Breast epithelium (tissue), 4 donors: ENCODE measurements at places on chromosomes 12 and 14. TPM values are rescaled to one million over a fixed set of nuclear protein-coding genes. Genes with fewer than 3 reads are reported as not detected.

C1R gene
- total RNA-seq, result 302 TPM

TAS2R42 gene
- total RNA-seq, result not detected

BATF gene
- total RNA-seq, result 15.7 TPM

GPR84 gene
- 0.44 TPM for total RNA-seq

STYK1 gene
- 3.5 TPM for total RNA-seq

NPFF gene
- total RNA-seq, result not detected

ZC2HC1C gene
- total RNA-seq, result 2.6 TPM

TROAP gene
- total RNA-seq, result 0.66 TPM

DLK1 gene
- 1.2 TPM for total RNA-seq

NPAS3 gene
- total RNA-seq, result 2.0 TPM

CHGA gene
- total RNA-seq, result not detected

DNA sequence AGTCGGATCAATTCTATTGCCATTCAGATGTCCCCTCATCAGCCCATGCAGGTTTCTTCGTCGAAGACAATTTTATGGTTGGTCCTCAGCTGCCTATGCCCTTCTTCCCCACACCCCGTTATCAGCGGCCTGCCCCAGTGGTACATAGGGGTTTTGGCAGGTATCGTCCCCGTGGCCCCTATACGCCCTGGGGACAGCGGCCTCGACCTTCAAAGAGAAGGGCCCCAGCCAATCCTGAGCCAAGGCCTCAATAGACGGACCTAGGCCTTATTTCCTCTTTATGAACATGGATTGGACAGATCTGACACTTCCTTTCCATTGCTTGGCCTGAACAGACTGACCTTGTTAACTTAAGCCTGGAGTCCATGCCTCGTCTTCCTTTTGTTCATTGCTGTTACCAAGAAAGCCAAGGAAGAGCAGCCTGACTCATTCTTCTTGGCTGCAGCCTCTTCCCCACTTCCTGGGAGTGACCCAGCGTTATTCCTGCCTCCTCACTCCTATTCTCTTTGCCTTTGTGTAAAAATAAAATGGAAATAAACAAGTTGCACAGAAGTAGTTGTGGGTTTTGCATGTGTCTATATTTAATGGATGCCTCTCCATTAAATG lies 156.5 kb upstream of the AMIGO2 start:
- no peak for DNase-seq

DNA sequence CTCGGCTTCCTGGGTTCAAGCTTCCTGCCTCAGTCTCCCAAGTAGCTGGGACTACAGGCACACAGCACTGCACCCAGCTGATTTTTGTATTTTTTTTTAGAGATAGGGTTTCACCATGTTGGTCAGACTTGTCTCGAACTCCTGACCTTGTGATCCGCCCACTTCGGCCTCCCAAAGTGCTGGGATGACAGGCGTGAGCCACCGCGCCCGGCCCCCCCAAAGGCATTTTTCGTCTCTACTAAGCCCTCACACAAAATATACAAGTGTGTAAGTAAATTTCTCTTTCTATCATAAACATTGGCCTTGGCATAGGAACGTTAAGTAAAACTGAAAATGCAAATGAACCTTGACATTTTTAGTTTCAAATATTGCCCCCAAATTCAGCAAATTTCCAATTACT lies 2.1 kb downstream of the ACAD10 start:
- DNase-seq, result no peak

GRCh38 chr12:65930114-65930828 lies 106.0 kb downstream of the HMGA2 start:
- DNase-seq, result no peak

DNA sequence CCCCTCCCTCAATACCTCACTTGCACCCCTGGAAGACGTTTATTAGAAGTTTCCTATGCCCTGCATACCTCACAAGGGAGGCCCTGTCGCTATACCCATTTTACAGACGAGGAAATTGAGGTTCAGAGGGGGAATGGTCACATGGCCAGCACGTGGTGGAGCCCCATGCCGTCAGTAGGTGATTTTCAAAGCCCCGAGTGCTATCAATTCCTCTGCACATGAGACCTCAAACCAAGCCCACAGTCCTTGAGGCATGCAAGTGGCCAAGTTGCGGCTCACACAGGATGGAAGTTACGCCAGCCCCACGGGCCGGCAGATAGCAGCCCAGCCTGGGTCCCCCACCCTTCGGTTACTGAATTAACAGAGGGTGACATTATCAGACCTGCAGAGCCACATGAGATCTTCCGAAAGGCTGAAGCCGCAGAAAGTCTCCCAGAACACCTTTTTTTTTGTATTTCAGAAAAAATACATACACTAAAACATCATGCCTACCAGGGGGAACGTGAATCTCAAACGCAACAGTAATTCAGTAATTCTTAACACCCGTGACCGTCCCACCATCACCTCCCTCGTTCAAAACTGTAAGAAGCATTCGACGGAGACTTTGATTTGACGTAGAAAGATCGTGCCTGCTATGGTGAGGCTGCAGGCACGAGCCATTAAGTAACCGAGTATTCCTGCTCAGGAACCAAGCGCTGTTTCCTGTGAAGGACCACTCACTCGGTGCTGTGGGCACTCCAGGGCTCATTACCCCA lies 129.0 kb downstream of the RFLNA start:
- DNase-seq, result no peak

DNA sequence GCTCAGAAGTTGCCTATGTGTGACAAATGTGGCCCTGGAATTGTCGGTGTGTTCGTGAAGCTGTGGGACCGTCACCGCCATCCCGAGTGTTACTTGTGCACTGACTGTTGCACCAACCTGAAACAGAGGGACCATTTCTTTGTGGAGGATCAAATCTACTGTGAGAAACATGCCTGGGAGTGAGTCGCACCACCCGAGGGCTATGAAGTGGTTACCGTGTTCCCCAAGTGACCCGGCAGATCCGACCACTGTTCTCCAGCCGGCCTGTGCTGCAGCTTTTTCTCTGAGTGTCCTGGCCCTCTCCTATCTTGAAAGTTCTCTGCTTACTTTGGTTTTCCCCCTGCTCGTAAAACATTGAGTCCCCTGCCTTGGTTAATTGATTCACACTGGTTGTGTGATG lies 65.3 kb downstream of the VCPKMT start:
- no peak for DNase-seq

GRCh38 chr14:20441461-20441860 lies 5.5 kb upstream of the KLHL33 start:
- DNase-seq, result no peak

GRCh38 chr14:33163109-33163508 lies 224.4 kb downstream of the NPAS3 start:
- no peak for DNase-seq

- no peak for DNase-seq
Observed at GRCh38 chr14:28375295-28375694, 391.3 kb upstream of the FOXG1 start.

DNA sequence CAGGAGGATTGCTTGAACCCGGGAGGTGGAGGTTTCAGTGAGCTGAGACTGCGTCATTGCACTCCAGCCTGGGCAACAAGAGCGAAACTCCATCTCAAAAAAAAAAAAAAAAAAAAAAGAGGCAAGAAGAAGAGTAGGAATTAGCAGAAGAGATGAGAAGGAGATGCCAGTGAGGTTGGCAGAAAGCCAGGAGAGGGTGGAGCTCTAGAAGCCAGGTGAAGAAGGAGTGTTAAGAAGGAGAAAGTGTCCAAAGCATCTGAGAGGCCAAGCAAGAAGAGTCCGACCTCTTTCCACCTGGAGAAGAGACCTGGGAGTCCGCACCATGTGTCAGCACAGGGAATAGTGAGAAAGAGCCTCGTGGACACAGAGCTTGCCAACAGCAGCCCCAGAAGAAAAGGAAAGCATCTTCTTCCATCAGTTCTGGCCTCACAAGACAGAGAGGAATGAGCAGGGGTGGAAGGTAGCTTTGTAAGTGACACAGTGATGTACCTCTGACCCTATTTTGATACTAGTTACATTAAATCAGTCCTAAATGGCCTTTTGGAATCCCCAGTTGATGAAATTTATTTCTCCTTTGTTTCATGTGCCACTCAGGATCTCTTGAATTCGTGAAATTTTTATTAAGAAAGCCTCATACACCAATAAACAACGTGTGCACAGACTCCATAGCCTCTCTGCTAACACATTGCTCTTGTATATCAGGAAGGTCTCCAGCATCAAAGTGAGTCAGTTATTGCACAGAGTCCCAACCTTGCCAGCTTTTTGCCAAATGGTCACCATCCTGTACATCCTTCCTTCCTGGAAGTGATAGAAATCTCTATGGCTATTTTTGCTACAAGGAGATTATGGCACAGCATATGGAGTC lies 70.6 kb downstream of the SAMD4A start:
- DNase-seq, result no peak

GRCh38 chr14:81450100-81450531 lies 50.0 kb upstream of the STON2 start:
- no peak for DNase-seq

- no peak for DNase-seq
Observed at GRCh38 chr14:37088356-37089215, 83.8 kb downstream of the SLC25A21 start.

GRCh38 chr12:128637642-128638606 lies 185.8 kb downstream of the SLC15A4 start:
- no peak for DNase-seq

- no peak for DNase-seq
Observed at GRCh38 chr12:122609732-122610131, 82.7 kb downstream of the KNTC1 start.

DNA sequence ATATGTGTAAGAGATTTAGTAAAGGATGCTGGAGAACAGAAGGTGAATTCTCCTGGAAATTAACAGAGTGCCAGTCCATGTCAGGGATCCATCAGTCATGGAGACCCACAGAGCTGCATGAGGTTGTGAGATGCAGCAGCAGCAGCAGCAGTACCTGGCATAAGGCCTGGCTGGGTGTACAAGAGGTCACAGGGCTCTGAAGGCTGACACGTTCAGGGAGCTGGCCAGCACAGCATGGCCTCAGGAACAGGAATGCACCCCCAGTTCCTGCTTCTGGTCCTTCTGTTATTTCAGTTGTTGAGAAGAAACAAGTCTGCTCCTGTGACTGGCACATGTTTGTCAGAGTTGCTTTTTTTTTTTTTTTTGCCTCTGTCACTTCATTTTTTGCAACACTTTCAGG lies 210.8 kb downstream of the CNTN1 start:
- DNase-seq, result no peak

DNA sequence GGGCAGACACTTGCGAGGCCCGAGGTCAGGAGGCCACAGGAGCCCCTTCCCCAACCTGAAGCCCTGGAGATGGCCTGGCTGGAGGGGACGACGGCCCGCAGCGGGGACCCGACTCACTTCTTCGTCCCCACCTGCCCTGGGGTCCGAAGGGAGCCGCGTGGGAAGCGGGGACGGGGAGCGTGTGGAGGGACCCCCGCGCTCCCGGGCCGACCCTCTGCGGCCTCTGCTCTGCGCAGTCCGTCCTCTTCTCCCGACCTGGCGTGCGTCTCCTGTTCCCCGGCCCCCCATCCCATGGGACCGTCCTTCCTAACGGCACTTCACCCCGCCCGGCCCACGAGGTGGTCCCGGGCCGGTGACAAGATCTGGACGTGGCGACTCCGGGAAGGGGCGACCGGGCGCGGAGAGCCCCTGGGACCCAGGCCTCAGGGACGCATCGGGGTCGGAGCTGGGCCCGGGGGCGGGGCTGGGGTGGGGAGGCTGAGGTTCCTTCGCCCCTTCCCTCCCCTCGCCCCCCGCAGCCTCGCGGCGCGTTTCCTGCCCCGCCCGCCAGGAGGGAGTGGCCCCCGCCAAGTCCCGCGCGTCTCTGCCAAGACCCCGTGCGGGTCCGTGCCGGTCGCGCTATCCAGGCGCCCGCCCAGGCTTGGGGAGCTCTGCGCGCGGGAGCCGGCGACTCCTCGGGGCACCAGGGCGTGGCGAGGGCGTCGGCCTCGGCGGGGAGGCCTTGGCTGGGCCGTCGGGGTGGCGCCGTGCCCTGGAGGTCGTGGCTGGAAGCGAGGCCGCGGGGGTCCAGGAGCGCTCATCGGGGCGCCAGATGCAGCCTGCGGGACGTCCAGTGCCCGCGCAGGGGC lies 97.1 kb downstream of the TNFAIP2 start:
- no peak for DNase-seq

GRCh38 chr12:125387206-125387605 lies 322.0 kb downstream of the AACS start:
- no peak for DNase-seq

GRCh38 chr14:93317875-93318807 lies 14.7 kb downstream of the BTBD7 start:
- no peak for DNase-seq

DNA sequence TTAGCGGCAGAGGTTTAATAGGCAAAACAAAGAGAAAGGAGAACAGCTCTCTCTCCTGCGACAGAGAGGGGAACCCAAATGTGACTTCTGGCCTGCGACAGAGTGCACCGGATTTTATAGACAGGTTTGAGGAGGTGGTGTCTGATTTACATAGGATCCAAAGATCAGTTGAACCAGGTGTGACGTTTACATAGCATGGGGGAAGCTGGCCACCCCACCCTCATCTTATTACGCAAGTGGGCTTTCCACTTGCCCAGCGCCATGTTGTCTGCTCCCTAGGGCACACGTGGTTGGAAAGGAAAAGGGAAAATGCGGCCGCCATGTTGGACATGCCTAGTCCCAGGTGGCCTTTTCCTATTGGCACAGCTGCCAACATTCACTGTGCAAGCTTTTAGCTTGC lies 17.4 kb downstream of the BCL2L14 start:
- no peak for DNase-seq

DNA sequence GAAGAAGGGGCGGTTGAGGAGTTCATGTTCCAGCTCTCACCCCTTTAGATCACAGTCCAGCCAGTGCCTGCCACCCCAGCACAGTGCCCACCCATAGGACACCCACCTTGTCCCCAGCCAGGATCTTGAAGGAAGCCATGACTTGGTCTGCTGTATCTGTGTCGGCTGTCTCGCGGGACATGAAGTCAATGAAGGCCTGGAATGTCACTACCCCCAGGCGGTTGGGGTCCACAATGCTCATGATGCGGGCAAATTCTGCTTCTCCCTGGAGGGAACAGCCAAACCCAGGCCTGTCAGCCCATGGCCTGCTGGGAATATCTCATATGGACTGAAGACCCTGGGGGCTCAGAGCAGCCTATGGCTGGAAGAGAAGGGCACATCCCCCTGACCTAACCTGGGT lies 84.1 kb upstream of the ZFP36L1 start:
- no peak for DNase-seq

GRCh38 chr12:6774499-6775062 lies 2.3 kb downstream of the LAG3 start:
- no peak for DNase-seq

GRCh38 chr12:104691721-104692556 lies 235.2 kb downstream of the CHST11 start:
- DNase-seq, result no peak

- DNase-seq, result no peak
Observed at GRCh38 chr12:23001487-23001886, 376.5 kb downstream of the ETNK1 start.
